ENCODE measurements at places on chromosomes 13 and 19.

GRCh38 chr19:41796362-41796761 is at the start of gene CEACAM3:
CEACAM3 (plus strand) TSS chr19:41796587; CDS start chr19:41796678, 91 bp downstream.
- no peak for DNase-seq

DNA sequence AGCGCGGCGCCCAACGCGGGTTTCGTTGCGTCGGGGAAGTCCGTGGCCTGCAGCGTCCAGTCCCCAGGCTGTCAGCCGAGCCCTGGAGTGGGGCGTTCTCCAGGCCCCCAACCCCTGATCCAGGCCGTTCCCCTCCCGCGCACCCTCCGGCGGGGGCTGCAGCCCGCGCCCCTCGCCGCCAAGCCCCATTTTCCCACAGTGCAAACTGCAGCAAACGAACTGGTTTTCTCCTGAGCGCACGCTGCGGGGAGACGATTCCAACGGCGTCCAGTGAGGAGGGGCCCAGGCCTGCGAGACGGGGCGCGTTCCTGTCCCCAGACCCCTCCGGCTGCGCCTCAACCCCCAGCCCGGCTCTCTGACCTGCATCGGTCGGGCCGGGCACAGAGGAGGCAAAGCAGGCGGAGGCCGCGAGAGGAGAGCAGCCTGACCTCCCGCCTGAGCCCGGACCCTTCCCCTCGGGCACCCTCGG is 4.4 kb upstream of the ONECUT3 start:
- DNase-seq = no peak

DNA sequence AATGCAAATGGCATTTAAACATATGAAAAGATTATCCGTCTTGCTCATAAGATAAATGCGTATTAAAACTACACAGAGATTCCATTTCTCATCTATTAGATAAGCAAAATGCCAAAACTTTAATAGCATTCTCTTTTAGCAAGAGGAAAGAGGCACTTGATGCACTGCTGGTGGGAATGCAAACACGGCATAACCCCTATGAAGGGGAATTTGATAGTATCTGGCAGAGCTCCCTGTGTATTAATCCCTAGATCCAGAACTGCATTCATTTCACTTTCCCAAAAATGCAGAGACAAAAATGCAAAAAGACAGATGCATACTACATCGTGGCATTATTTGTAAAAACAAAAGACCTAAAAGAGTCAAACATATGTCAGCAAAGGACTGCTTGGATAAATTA is 193.6 kb upstream of the STARD13 start:
- no peak for DNase-seq

GRCh38 chr13:26836626-26837025 is 76.0 kb upstream of the GPR12 start:
- no peak for DNase-seq

DNA sequence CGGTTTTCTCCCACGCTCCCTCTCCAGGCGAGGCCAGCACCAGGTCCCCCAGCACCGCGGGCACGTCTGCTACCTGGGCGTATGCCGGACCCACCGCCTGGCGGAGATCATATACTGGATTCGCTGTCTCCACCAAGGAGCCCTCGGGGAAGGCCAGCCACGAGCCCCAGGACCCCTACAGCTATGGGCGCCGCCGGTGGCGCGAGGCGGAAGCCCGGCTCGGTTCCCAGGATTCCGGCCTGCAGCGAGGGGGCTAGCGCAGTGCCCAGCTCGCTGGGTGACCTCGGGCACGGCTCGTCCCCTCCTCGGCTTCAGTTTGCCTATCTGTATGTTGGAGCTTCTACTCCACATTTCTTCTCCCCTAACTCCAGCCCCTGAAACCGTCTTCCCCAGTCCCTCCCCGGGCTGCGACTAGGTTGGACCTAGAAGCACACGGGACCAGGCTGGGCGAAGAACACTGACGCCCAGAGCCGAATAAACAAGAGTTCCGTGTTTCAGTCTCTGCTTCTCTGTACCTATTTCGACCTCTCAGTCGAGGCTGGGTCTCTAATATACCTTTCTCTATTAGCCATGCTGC is 749 bp upstream of the CPT1C start:
- DNase-seq = no peak

DNA sequence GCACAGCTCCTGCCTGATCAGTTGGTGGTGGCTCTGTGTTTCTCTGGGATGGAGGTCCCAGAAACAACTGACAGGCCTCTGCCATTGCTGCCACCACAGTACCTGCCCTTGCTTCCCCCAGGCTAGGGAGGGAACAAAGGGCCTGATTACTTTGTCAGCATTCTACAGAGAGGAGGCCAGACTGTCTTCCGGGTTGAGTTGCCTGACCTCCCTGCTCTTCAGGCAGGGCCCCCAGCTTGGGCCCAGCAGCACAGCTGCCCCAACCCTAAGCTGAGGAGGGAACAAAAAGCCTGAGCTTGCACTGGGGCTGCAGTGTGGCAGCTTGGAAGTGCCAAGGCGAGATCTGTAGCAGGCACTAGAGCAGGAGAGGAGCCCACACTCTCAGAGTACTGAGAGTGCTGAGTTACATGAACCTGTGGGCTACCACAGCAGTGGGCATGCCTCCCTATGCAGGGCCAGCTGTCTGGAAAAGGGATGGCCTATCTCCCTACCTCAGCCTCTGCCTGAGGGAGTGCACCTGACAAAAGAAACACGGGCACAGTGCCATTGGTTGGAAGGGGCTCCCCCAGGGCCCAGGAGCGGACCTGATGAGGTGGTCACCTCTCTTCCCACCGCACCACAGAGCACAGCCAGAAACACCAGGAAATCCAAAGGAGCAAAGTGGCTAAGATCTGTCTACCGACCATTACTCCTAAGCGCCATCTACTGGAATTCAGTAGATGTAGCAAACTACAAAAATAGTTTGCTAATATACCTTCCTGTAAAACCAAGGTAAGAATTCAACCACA is 24.4 kb downstream of the SLC25A15 start:
- DNase-seq = peak; percentile 58

DNA sequence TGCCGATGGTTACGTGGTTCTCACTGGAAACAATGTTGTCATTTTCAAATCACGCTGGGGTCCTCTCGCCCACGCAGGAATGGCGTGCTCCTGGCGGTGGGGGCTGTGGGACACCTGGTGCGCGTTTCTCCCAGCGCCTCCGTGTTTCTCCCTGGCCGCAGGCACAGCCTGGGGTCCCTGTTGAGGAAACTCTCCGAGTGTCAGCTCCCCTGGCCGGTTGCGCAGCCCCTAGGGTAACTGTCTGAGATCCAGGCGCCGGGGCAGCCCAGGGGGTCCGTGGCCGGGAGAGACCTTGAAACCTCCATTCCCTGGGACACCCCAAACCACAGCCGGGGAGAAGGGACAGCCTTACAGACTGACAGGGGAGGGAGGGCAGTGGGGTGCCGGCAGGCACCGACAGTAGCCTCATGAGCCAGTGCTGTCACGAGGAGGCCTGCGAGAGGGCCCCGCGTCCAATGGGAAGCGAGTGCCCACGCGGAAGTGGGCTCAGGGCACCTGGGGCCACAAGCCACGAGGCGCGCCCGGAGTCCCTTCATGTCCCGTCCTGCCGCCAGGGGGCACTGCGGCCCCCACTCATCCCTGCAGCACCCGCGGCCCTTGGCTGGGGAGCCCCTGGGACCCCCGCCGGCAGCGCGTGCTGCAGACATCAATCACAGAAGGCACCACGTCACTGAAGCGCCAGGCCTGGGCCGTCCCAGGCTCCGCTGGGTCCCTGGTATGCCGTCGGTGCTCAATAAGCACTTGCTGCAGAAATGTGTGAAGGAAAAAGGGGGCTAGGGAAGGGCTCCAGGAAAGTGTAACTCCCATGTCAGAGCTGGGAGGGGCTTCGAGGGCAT is 9.5 kb downstream of the ADAMTSL5 start:
- DNase-seq = peak; percentile 76

- DNase-seq = no peak
Observed at GRCh38 chr13:105971738-105972137, 563.7 kb downstream of the EFNB2 start.

DNA sequence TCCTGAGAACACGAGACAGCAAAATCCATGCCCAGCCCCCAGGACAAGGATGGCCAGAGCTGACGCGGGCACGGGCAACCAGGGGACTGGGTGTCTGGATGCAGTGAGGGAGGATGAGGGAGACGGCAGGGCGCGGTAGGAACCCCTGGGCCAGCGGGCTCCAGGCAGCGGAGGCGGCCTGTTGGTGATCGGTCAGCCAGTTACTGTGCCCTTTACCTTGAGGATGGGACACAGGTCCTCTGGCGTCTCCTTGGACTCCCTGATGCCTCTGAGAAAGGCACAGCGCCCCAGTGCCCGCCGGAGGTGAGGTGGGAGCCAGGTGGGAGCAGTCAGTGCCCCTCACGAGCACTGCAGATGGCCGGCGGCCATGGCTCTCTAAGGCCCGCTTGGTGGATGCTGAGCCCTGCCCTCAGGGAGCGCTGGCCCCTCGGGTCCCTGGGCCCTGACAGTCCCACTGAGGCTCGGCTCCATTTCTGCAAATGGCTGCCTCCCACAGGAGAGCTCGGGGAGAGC is 31.2 kb downstream of the C13orf46 start:
- no peak for DNase-seq

GRCh38 chr13:100334214-100334613 is 245.3 kb downstream of the PCCA start:
- no peak for DNase-seq
